ENCODE measurements at places on chromosomes 1 and 21. TPM values are rescaled to one million over a fixed set of nuclear protein-coding genes. Genes with fewer than 3 reads are reported as not detected.
A peak's percentile ranks its signal among the peaks of the same experiment; 100 is the strongest.

The SLFNL1 gene
- total RNA-seq: under 0.01 TPM

The TEX38 gene
- under 0.01 TPM for total RNA-seq

DNA sequence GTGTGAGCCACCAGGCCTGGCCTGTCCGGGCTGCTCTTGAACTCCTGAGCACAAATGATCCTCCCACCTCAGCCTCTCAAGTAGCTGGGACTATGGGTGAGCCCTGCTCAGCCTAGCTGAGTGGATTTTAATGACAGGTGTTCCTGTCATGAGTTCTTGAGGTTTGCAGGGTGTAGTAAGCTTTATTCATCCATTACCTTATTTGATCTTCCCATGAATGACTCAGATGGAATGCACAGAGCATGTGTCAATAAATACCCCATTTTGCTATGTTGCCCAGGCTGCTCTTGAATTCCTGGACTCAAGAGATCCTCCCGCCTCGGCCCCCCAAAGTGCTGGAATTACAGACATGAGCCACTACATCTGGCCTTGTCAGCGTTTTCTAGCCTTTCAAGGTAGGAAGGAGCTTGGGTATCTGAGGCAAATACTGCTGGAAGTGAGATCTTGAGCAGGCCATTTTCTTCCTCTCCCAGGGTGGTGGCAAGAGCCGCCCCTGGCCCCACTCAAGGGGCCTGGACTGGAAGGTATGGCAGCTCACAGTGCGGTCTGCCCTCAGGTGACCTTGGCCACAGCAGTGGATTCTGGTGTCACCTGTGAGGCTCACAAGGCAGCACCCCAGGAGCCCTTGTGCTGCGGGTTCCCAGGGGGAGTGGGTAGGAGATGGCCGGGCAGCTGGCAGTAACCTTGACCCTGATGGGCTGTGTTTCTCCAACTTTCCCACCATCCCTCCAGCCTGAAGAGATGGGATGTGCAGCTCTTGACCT lies 20.0 kb downstream of the PIK3CD start:
- no peak for DNase-seq

GRCh38 chr1:8463144-8463927 lies 145.4 kb downstream of the SLC45A1 start:
- peak; percentile 88 for DNase-seq

DNA sequence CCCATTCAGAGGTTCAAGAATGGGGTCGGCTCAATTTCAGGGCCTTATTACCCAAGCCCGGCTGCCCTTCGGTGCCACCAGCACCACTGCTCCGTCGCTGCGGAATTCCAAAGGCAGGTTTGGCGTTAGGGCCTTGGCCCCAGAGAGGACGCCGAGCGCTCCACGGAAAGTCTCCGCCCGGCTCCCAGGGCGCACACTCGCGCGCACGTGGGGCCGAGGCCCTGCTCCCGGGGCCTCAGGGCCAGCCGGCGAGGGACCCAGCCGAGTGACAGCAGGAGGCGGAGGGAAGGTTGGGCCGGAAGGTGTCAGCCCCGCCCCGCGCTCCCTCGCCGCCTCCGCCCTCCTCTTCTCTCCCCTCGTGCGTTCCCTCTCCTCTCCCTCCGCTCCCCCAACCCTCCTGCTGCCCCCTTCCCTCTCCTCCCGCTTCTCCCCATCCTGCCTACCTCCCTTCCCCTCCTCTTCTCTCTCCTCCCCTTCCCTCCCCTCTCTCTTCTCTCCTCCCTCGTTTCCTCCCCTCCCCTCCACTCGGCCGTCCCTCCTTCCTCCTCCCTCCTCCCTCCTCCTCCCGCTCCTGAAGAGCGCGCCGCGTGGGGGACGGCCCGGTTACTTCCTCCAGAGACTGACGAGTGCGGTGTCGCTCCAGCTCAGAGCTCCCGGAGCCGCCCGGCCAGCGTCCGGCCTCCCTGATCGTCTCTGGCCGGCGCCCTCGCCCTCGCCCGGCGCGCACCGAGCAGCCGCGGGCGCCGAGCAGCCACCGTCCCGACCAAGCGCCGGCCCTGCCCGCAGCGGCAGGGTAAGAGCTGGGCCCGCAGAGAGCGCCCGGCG lies at the start of gene ETS2:
Gene ETS2 (plus strand): TSS at position 602 of the 825 bp plus-strand sequence. CDS start 4,106 bp downstream, outside the sequence.
- peak; percentile 86 for DNase-seq

GRCh38 chr1:85816606-85817005 lies 108.4 kb upstream of the ZNHIT6 start:
- peak; percentile 10 for DNase-seq

DNA sequence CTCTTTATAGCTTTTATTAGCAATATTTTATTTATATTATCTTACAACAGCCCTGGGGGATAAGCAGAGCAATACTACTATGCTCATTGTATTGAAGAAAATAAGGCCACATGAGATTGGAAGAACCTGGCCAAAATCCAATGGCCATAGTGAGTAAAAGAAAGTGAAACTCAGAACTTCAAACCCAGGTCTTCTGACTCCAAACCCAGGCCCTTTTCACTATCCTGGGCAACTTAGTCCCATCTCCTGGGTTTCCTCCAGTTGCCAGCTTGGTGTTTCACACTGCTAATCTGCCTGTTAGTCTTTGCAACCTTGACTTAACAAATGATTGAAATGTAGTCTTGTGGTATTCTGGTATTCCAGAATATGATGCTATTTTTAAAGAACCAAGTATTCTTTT lies 22.4 kb upstream of the EXO1 start:
- DNase-seq: peak; percentile 4
